ENCODE measurements at places on chromosomes 11 and 22. TPM values are rescaled to one million over a fixed set of nuclear protein-coding genes. Genes with fewer than 3 reads are reported as not detected.

GRCh38 chr11:73236854-73237253 is 18.8 kb downstream of the P2RY2 start:
- no peak for DNase-seq

DNA sequence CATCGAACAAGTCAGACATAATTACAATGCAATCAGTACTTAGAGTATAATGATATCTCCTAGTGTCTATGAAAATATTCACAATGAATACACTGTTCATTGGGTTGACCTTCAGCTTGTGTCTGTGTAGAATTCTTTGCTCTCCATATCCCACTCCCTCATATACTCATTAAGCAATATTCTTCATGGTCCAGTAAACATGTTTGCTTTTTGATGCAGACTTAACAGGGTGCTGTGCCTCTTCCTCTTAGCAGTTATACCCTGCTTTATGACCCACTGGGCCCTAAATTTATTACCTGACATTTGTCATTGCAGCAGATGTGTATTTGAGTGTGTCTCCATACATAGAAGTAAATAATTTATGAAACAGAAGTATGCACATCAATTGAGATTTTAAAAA is 352.5 kb upstream of the CCDC179 start:
- DNase-seq: no peak

GRCh38 chr11:11532574-11532973 is 89.2 kb downstream of the GALNT18 start:
- DNase-seq: no peak

DNA sequence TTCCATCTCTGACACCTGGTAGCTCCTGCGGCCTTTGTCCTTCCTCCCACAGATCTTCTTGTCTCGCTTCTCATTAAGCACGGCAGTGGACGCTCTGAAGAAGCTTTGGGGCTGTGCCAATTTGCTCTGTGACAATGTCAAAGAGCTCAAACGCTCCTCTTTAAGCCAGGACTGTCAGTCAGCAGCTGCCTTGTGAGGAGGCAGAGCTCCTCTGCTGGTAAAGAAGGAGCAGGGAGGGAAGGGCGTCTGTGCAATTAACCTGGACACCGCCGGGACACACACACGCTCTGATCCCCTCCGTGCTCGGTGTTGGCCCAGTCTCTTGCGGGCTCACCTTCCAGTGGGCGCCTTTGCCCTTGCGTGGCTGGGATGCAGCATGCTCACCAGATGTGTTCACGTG is 373.9 kb downstream of the BRD1 start:
- DNase-seq: no peak

GRCh38 chr11:110027627-110028371 is 65.4 kb upstream of the ZC3H12C start:
- no peak for DNase-seq

DNA sequence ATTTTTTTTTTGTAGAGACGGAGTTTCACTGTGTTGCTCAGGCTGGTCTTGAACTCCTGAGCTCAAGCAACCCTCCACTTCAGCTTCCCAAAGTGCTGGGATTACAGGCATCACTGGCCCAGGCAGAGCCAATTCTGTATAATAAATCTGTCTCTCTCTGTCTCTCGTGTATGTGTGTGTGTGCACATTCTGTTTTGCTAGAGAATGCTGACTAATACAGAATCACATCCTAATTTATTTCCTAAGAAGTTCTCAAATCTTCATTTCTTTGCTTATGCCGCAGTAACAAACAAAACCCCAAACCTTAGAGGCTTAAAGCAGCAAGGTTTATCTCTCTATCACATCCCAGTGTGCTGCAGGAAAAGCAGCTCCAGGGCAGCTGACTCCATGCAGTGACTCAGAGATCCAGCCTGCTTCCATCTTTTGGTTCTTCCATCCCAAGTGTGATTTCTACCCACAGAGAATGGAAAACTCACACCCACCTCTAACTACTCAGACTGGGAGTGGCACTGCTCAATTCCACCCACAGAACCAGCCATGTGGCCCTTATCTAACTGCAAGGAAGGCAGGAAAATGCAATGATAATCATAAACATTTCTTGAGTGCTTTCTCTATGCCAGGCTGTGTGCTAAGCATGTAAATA is 35.1 kb upstream of the LRRC10B start:
- no peak for DNase-seq

- no peak for DNase-seq
Observed at GRCh38 chr11:30853439-30853838, 267.3 kb upstream of the MPPED2 start.

DNA sequence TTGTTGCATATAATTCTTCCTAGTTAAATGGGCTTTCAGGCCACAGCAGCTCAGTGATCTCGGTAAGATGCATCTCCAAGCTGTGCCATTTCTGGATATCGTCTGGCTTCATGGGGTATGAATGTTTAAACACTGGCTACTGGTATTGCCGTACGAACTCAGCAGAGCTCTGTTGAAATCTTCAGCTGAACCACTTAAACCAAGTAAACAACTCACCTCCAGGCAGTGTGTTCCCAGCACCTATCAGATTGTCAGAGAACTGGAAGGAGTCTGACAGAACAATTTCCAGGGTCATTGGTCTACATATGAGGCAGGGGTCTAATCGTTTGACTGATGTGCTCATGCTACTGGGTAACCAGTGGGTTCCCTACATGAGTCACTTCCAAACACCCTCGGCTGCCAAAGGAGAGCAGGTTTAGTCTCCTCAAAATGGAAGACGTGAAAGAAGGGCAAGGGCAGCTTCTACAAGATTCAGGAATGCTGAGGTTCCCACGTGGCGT is 93.2 kb upstream of the BMAL1 start:
- no peak for DNase-seq

- no peak for DNase-seq
Observed at GRCh38 chr11:97751405-97751804, 1269.3 kb upstream of the CNTN5 start.

GRCh38 chr11:121240650-121241303 is 51.8 kb upstream of the SC5D start:
- DNase-seq: no peak

DNA sequence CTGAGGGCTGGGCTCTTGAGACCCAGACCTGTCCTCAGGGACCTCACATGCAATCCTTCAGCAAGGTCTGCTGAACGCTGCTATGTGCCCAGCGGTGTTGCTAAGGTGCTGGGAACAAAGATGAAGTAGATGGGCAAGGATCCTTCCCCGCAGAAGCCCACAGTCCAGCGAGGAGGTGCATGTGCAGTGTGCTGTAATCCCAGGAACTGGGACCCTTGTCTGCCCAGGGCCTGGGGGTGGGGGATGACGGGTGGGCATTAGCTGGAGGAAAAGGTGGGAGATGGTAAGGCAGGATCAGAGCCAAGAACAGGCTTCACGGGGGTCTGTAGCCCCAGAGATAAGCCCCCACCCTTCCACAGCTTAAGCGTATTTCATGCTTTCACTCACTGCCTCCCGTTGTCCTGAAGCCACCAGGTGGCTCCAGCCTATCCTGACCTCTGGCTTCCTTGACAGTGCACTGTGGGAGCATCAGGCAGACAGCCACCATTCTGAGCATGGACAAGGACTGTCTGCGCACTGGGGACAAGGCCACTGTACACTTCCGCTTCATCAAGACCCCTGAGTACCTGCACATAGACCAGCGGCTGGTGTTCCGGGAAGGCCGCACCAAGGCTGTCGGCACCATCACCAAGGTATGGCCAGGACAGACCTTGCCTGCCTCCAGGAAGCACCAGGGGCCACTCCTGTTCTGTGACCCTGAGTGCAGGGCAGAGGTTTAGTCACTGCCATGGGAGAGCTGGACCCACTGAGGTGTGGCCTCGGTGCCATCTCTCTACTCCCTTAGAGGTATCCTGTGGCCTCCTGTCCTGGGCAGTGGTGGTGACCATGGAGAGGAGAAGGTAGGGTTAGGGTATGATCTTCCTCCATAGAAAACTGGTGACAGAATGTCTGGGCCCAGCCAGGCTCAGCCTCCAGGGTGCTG is 22.0 kb downstream of the GTPBP1 start:
- no peak for DNase-seq

DNA sequence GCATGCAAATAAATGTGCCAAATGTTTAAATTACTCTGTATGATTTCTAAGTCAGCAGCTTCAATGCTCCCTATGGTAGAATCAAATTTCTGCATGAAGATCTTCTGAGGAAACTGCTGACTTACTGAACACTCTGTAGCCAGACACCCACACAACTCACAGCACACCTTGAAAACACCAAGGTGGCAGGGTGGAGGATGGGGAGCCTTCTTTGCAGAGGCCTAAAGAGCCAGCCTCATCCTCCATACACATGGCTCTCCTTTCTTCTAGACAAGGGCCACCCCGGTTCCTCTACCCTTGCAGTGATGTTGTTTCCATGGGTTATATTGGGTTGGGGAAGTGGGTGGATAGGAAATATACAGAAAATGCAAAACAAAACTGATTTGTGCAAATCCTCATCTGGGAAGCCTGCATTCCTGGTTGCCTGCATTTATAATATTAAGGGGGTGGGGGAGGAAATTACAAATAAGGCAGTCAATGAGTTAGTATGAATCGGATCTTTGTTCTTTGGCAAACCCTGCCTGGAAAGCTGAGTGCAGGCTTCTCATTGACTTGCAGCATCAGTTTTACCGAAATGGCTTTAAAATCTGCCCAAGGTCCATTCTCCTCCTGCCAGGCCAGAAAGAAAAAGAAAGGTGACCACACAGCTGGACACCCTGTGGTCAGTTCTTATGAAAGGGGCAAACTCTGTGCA is 15.8 kb upstream of the ETS1 start:
- DNase-seq: no peak

DNA sequence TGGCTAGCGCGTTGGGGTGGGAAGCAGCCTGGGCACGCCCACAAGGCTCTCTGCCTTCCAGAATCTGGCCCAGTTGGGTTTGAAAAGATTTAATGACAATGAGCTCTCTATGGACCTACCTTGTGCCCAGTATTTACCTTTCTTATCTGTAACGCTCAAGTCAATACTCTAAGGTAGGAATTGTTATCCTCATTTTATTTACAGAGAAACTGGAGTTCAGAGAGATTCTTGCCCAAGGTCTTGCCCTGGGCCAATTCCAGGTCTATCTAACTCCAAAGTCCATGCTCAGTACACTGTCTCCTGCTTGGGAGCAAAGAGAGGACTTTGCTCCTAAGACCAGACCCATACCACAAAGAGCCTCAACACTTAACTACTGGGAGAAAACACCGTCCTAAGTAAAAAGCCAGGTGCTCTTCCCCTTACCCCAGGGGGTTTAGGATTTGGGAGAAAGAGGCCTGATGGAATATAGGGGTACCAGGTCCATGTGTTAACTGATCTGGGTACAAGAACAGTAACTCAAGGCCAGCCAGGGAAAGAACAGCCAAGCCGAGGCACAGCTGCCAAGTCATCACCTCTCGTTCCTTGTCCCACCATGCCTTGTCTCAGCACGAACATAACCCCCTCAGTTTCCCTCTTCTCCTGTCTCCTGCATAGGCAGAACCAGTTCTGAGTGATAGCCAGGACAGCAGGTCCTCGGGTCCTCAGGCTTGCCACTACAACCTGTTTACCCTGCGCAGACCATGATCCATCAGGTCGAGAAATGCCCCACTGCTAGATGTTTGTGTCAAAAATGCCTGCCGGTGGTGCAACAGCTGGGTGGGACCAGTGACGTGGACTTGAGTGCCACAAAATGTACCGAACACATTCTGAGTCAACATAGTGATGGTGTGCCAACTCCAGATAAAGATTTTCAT is 14.6 kb downstream of the APOA4 start:
- no peak for DNase-seq

DNA sequence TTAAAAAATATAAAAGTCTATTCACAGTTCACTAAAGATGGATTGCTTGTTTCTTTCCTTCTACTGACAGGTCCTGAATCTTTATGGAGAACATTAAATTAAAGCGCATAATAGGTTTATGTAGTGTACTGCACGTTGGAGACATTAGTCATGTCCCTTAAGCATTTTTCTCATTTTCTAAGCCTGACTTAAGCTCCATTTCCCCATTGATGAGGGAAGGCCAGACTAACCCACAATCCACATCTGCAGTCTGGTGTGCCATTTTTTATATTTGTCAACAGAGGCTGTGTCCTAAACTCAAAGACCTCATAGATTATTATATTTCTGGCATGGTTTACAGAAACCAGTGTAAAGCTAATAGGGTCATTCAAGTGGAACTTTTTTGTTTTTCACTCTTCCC is 39.9 kb downstream of the CADM1 start:
- DNase-seq: no peak

- no peak for DNase-seq
Observed at GRCh38 chr11:2592559-2593392, 107.0 kb downstream of the KCNQ1OT1 start.

GRCh38 chr22:49948958-49949913 is 11.3 kb upstream of the PIM3 start:
- DNase-seq: no peak

- no peak for DNase-seq
Observed at GRCh38 chr11:102446606-102447005, 6.0 kb downstream of the TMEM123 start.

DNA sequence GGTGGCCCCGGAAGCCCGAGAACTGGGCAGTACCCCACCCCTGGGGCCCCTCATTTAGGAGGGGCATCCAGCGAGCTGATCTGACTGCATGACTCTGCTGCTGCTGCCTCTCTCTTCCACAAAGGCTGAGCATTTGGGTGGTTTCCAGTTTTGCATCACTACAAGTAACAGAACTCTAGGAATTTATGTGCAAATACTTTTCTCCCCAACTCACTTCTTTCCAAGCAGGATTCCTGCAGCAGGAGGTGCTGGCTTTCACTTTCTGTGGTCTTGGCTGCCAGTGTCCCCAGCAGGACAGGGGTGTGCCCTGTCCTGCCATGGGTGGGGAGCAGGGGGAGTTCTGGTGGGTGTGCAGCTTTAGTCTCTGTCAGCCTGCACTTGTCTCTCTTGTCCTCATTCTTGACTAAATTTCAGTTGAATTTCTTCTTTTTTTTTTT is 21.2 kb downstream of the UPB1 start:
- DNase-seq: no peak

- no peak for DNase-seq
Observed at GRCh38 chr11:114166897-114167323, 107.4 kb downstream of the ZBTB16 start.

GRCh38 chr22:42974223-42974622 is 40.7 kb downstream of the PACSIN2 start:
- no peak for DNase-seq

- no peak for DNase-seq
Observed at GRCh38 chr11:118401880-118402590, 629 bp downstream of the ATP5MG start.

DNA sequence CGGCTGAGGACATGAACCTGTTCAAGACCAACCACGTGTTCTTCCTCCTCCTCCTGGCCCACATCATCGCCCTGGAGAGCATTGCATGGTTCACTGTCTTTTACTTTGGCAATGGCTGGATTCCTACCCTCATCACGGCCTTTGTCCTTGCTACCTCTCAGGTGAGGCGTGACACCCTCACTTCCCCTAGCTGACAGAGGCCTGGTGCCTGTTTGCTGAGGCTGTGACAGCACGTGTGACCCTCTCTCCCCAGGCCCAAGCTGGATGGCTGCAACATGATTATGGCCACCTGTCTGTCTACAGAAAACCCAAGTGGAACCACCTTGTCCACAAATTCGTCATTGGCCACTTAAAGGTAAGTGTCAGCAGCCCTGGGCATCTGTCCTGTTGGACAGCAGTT is 12.3 kb downstream of the FADS2 start:
- no peak for DNase-seq

USP2 gene
- 4.9 TPM for total RNA-seq

IGSF9B gene
- 2.2 TPM for total RNA-seq

TSPAN18 gene
- 2.1 TPM for total RNA-seq

GLYATL1B gene
- not detected for total RNA-seq

FAT3 gene
- 0.57 TPM for total RNA-seq

TESMIN gene
- total RNA-seq: 5.3 TPM

YPEL1 gene
- total RNA-seq: 8.5 TPM

HSPB2 gene
- total RNA-seq: not detected

VPREB1 gene
- not detected for total RNA-seq

CATSPER1 gene
- total RNA-seq: not detected

KCNQ1OT1 gene
- total RNA-seq: 0.21 TPM

CALCB gene
- not detected for total RNA-seq

Data from esophagus squamous epithelium (tissue), 5 donors.